ENCODE measurements at places on chromosomes 2 and 18.

DNA sequence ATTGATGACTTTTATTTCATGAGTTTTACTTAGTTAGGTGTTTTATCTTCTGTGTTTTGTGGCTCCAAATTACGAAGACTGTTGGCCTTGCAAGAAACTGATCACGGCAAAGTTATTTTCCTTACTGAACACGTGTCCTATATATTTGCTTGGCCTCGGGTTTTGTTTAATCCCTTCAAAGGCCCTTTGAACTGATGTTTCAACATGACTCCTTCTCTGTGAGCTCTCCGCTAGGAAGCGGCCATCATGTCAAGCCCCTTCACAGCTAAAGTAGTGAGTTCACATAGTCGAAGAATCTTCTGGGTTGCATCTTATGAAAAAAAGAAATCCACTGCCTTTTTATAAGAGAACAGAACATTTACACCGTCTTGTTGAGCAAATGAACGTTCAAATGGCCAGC, 159.3 kb downstream of the GBX2 start:
- DNase-seq, result no peak

- no peak for DNase-seq
Measured at GRCh38 chr18:56289381-56289780, 349.0 kb downstream of the TXNL1 start.

DNA sequence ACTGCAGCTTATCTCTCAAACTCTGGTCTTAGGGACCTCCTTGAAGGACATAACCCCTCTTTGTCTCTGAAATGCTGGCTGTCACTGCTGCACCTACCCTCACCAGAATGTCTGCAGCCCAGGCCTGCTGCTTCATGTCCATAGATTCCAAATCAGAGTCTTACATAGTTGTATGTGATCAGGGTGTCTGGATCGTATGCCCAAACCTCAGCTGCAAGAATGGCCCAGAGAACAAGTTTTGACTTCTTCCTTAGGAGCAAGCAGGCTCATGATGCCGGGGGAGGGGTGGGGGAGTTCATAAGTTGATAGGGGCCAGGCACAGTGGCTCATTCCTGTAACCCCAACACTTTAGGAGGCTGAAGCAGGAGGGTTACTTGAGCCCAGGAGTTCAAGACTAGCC, 55.8 kb upstream of the RMDN2 start:
- no peak for DNase-seq

GRCh38 chr18:44850001-44850400, 169.3 kb downstream of the SETBP1 start:
- DNase-seq, result no peak
